SJCRH30 (cell line): ENCODE measurements at places on chromosomes 13 and 19. TPM values are rescaled to one million over a fixed set of nuclear protein-coding genes. Genes with fewer than 3 reads are reported as not detected.

DNA sequence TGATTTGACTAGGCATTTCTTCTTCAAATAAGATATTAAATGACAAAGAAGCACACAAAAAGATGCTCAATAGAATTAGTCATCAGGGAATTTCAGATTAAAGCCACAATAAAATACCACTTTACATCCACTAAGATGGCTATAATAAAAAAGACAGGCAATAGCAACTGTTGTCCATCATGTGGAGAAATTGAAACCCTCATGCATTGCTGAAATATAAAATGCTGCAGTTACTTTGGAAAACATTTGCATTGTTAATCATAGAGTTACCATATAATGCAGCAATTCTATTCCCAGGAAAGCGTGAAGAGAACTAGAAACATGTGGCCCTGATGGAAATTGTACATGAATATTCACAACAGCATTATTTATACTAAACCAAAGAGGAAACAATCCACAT, 605.5 kb upstream of the SLITRK1 start:
- peaks cover 4% of the 10 kb centered on the region; the same call in 1 of the 2 replicates for H3K4me1 ChIP-seq
- no peaks in the 10 kb centered on the region for H3K36me3 ChIP-seq
- no peak overlapping the region for H3K27ac ChIP-seq

DNA sequence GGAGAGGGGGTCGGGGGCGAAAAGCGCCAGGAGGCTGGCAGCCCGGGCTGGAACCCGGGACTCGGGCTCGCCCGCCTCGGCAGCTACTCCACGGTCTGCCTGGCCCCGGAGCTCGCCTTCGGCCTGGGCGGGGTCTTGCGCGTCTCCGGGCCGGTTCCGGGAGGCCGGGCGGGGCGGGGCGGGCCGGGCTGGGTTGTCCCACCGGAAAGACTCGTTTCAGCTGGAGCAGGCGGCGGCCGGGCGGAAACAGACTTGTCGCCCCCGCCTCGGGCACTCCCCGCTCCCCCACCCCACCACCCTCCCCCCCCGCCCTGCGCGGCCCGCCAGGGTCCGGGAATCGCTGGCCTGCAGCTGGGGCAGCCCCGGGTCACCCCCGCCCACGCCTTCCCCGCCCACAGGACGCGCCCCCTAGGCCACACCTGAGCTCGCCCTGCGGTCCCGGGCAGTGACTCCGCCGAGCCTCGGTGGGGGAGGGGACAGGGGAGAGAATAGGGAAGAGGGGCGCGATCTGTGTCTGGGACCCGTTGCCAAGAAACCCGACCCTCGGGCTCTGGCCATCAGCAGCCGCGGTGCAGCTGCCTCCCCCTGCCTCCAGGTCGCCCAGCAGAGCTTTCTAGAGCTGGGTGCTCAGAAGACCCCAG, 109.4 kb downstream of the KCTD15 start:
- H3K36me3 ChIP-seq = no peaks in the 10 kb centered on the region
- no peaks in the 10 kb centered on the region for H3K27me3 ChIP-seq
- no peak overlapping the region for H3K4me3 ChIP-seq
- no peak for DNase-seq

DNA sequence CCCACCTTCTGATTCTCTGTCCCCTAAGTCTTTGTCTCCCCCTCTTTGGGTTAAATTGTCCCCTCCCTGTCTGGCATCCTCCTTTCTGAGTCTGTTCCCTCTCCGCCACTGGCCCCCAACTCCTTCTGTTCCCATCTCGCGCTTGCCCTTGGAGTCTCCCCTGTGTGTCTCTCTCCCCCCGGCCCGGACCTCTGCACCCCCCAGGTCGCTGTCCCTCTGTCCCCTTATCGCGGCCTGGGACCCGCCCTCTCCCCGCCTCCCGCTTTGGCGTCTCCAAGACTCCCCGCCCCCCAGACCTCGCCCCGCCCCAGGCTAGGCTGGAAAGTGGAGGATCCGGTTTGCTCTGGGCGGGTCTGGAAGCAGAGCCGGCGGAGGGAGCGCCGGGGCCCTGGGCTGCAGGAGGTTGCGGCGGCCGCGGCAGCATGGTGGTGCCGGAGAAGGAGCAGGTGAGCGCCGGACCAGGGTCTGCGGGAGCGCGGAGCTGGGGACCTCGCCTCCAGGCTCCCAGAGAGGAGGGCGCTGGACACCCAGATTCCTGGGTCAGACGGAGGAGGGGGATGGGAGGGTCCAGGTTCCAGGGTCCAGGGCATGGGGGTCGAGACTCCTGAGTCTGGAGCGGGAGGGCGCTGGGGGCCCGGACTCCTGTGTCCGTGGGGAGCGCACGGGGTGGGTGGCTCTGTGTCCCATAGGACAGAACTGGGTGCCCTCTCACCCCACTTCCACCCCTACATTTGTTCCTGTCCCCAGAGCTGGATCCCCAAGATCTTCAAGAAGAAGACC, at the start of gene TRPM4:
Gene TRPM4, plus strand, starts transcription at position 348 of the 780 bp plus-strand sequence. Its CDS starts 75 bp downstream, at position 423.
- no peaks in the 10 kb centered on the region for H3K36me3 ChIP-seq
- DNase-seq = peak; percentile 91
- peaks cover 17% of the 10 kb centered on the region for H3K4me1 ChIP-seq
- no peak within 1 kb of the TSS; the same call in 1 of the 2 replicates for H3K27ac ChIP-seq

DNA sequence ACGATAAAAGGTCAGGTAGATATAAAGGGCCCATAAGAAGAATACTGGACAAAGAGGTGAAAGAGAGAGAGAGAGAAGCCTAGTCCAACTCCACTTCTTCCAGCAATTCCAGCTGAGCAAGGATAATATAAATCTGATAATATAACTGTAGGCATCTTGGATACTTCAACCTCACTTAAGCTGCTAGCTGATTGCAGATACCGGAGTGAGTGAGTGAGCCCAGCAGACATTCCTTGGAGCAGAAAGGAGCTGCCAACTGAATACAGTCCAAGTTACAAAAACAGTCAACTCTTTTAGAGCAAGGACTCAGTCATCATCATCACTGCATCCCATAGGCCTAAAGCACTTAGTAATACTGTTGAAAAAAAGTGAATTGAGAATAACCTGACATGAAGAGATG, 387.6 kb downstream of the SLITRK6 start:
- no peak overlapping the region for H3K4me3 ChIP-seq
- H3K36me3 ChIP-seq = no peaks in the 10 kb centered on the region
- no peak for DNase-seq
- H3K27me3 ChIP-seq = no peaks in the 10 kb centered on the region
- no peaks in the 10 kb centered on the region for H3K4me1 ChIP-seq
- H3K27ac ChIP-seq = no peak overlapping the region

DNA sequence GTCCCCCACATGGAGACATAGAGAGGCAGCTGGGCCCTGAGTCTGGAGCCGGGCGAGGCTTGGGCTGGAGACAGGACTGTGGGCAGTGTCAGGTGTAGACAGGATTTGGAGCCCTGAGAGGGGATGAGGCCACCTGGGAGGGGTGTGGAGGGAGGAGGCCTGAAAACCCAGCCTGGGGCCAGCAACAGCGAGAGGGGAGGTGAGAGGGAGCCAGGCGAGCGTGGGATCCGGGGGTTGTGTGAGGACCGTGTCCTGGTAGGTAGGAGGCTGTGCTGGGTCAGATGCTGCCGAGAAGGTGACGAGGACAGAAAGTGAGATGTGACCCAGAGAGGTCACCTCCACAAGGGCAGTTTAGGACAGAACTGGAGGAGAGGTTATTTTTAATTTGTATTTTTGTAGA, 7.4 kb downstream of the MPND start:
- no peak overlapping the region for H3K4me3 ChIP-seq
- no peaks in the 10 kb centered on the region for H3K4me1 ChIP-seq
- H3K27ac ChIP-seq = no peak overlapping the region
- no peaks in the 10 kb centered on the region for H3K36me3 ChIP-seq
- H3K27me3 ChIP-seq = no peaks in the 10 kb centered on the region

- H3K27ac ChIP-seq = no peak overlapping the region
- no peak overlapping the region for H3K4me3 ChIP-seq
- no peaks in the 10 kb centered on the region for H3K4me1 ChIP-seq
Measured at GRCh38 chr13:75217949-75218348, 264.0 kb downstream of the TBC1D4 start.

DNA sequence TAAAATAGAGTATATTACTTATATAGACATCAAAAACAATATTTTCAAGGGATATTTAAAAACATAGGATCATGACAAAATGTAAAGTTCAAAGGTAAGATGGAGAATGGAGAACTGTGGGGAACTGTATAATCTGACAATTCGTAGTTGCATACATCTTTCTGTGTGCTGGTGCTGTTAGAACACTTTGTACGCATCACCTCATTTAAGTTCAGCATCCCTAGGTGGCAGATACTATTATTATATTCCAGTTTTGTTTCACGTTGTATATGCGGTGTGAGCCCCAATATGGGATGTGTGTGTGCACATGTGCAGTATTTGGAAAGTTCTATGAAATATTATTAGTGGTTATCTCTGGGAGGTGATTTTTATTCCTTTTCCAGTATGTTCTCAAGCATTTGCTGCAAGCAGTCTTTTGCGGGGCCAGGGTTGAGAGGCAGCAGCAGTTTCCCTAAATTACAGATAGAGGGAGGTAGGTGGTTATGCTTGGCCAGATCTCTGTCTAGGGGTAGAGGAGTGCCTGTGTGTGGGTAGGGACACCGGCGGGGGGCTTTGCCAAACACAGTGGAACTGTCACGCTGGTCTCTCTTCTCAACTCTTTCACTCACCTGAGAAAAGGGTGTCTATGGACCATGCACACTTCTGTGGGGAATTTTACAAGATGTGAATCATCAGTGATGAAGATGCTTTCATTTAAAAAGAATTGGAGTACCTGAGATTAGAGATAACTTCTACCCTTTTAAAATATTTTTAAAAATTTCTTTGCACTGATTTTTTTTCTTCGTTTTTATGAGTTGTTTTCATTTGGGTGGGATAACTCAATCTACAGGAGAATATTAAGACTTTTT, 55.6 kb upstream of the ALOX5AP start:
- H3K4me1 ChIP-seq = peaks cover 15% of the 10 kb centered on the region
- DNase-seq = peak; percentile 70
- no peak overlapping the region for H3K4me3 ChIP-seq

- peak overlapping the region; percentile 84 for H3K4me3 ChIP-seq
- no peaks in the 10 kb centered on the region for H3K27me3 ChIP-seq
- peak; percentile 74 for DNase-seq
- peak overlapping the region; percentile 67 for H3K27ac ChIP-seq
Measured at GRCh38 chr19:52138278-52138982, 1.3 kb downstream of the ZNF616 start.

DNA sequence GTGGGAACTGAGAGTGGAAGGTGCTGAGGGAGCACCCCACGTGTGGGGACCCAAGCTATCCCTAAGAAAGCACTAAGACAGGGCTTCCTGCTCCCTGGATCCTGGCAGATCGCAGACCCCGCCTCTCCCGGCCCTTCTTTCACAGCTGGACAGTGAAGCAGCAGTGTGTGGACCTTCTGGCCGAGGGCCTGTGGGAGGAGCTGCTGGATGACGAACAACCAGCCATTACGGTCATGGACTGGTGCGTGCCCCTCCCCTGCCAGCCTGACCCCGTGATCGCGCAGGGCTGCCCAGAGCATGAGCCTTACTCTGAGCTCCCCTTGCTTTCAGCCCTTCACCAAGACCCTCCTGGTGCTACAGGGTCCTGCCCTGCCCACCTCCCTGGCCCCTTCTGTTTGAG, 2.3 kb downstream of the NCCRP1 start:
- H3K36me3 ChIP-seq = no peaks in the 10 kb centered on the region
- no peaks in the 10 kb centered on the region; the same call in 1 of the 2 replicates for H3K27me3 ChIP-seq
- H3K4me1 ChIP-seq = peaks cover 11% of the 10 kb centered on the region
- H3K4me3 ChIP-seq = no peak overlapping the region
- no peak for DNase-seq
- H3K27ac ChIP-seq = no peak overlapping the region

Gene LIM2
- not detected in 2 replicates for total RNA-seq

Gene CYP2A6
- not detected in 2 replicates for total RNA-seq

Gene DAND5
- not detected in 2 replicates for total RNA-seq

Gene GPC6
- 19.5 and 21.1 TPM in 2 replicates for total RNA-seq

Gene TRPM4
- total RNA-seq = 1.2 and 1.8 TPM in 2 replicates
